ENCODE measurements at places on chromosomes 11 and 22.

- no peak for DNase-seq
Observed at GRCh38 chr11:62186195-62186594, 3.8 kb upstream of the SCGB1D1 start.

DNA sequence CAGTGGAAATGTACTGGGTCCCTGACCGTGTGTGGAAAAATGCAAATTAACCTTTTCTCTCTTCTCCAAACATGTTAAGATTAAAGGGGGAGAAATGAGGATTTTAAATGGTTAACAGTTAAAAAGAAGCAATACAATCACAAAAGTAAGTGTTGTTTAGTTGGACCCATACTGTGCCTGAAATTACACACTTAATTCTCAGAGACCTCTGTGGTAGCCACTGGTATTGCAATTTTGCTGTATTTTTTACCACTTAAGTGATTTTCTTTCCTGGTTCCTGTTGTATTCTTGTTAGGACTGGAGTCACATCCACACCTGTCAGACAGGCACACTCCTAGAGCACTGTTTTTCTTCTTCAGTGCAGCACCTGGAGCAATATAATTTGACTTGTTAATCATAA lies 179.6 kb upstream of the PDGFD start:
- no peak for DNase-seq

- no peak for DNase-seq
Observed at GRCh38 chr11:57345555-57346211, 7.5 kb downstream of the P2RX3 start.

DNA sequence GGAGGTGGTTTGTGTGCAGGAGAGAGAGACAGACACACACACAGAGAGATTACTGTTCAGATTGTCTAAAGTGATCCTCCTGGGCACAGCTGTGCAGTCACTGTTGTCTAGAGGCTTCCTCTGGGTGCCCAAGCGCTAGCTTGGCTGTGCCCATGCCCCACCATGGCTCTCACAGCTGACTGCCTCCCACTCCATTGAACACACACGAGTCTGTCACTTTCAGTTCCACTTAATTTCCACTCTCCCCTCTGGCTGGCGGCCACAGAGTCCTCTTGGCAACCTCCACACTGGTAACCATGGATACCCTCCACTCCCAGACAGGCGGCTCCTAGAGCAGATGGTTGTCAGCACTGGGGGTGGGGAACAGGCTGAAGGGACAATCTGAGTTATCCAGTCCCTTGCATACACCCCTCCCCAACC lies 29.1 kb downstream of the MAP6 start:
- peak; percentile 59 for DNase-seq

GRCh38 chr11:69699213-69699612 lies 4.6 kb downstream of the FGF19 start:
- DNase-seq: no peak

- no peak for DNase-seq
Observed at GRCh38 chr11:32137869-32138268, 47.0 kb downstream of the RCN1 start.

- no peak for DNase-seq
Observed at GRCh38 chr11:34037016-34037415, 14.5 kb upstream of the CAPRIN1 start.

DNA sequence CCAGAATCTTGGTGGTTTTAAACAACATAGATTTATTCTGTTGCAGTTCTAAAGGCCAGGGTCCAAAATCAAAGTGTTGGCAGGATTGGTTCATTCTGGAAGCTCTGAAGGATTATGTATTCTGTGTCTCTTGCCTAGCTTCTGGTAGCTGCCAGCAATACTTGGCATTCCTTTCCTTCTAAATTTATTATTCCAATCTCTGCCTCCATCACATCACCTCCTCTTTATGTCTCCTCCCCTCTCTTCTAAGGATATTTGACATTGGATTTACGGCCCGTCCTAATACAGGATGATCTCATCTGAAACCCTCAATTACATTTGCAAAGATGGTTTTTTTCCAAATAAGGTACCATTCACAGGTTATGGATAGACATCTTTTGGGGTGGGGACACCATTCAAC lies 186.5 kb downstream of the SBF2 start:
- no peak for DNase-seq

GRCh38 chr22:17831501-17832251 lies 57.4 kb upstream of the BID start:
- DNase-seq: no peak

GRCh38 chr11:125337836-125338834 lies 157.9 kb downstream of the FEZ1 start:
- DNase-seq: no peak

GRCh38 chr11:36089920-36090319 lies 146.1 kb downstream of the LDLRAD3 start:
- no peak for DNase-seq

GRCh38 chr11:84414920-84415319 lies 1128.8 kb upstream of the CCDC90B start:
- no peak for DNase-seq

DNA sequence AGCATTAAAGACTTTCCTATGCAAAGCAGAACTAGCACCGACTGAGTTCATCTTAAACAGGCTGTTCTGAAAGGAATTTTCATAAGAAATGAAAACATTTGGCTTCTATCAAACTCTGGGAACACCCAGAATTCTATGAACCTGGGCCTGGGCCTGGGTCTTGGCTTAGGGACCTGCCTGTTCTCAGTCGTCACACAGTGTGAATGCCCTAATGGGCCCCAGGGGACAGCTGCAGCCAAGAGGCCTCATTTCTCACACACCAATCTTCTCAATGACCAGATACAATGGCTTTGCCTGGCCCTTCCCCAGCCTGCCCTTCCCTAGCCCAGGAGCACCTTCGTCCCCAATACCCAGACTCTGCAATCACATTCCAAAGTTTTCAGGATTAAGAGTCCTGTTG lies 234.9 kb upstream of the ARHGAP20 start:
- DNase-seq: no peak

GRCh38 chr11:114615448-114616361 lies 20.1 kb upstream of the NXPE4 start:
- no peak for DNase-seq

GRCh38 chr22:23514322-23515038 lies 65.6 kb downstream of the IGLL1 start:
- no peak for DNase-seq

DNA sequence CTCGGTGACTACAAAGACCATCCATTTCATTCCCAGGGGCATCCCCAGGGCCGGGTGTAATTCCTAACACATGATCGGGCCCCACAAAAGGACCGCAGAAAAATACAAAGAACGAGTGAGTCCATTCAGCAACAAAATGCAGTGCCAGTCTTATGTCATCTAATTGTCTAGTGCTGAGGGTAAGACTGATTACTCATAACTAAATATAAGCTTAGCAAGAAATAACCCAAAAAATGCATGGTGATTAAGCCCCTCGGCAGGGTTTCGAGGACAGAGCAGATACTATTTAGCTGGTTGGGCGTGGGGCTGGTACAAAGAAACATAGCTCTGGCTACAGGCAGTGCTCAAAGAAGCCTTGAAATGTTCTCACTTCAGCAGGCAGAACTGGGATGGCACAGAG lies 1078.9 kb downstream of the OPCML start:
- no peak for DNase-seq

DNA sequence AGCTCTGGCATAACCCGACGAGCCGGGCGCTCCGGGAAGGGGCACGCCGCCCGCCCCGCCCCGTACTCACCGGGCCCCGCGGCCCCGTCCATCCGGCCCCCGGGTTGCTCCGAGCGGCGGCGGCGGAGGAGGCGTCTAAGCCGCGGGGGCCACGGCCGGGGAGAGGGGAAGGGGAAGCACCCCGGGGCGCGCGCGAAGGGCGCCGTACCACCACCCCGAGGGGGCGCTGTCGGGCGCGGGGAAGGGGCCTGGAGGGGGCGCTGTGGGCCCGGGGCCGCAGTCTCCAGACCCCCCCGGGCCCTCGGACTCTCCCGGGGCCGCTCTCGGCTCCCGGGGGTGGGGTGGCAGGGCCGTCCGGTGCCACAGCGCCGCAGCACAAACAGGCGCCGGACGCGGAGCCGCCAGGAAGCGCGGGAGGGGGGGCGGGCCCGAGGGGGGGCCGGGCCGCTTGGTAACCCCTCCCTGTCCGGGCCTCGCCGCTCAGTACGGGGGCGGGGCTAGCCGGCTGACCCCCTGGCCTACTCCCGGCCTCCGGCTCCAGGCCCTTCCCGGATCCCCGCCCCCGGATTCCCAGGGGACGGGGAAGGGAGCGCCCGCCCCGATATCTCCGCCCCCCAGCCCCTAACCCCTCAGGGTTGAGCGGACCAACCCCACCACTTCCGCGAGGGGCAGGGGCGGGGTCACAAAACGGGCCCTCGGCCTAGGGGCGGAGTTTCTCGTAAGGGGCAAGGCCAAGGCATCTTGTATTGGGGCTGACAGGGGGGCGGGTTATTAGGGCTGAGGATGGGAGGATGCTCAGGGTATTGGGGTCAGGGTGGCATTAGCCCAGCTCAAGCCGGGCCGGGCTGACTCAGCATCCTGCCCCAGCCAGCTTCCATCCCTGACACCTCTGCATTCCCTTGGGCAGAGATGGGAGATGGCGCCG lies at the start of the genes EML3 and ROM1:
Gene EML3, minus strand, starts transcription at position 410 of the 925 bp plus-strand sequence. Its CDS starts 318 bp downstream, at position 92.
Gene ROM1, plus strand, starts transcription at position 892 of the 925 bp plus-strand sequence. Its CDS starts 25 bp downstream, at position 917.
- no peak for DNase-seq

DNA sequence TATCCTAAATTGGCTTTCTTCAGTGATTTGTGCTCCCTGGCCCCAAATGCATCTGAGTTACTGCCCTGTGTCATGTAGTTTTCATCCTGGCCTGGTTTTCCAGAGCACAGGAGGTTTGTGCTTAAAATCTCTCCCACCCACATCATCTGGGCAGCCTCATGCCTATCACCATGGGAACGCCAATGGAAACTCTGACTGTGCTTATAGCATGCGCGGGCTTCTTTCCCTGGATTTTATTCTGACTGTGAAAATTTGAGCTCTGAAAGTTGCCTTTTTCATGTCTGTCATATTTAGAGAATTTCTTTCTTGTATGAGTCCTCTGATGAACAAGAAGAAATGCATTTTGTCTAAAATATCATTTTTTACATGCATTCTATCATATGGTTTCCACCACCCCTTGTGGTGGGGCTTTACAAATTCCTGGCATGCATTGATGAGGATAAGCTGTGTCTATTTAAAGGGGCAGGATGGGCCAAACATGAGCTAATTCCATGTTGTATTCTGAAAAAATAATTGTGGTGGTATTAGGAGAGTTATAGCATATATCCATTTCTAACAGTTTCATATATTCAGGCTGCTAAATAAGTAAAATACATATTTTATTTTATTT lies 55.1 kb downstream of the IRAG1 start:
- DNase-seq: no peak

- no peak for DNase-seq
Observed at GRCh38 chr11:72988821-72989220, 153.3 kb downstream of the FCHSD2 start.

- DNase-seq: no peak
Observed at GRCh38 chr11:120102864-120103122, 35.1 kb downstream of the TRIM29 start.

GRCh38 chr11:114616516-114616915 lies 20.9 kb upstream of the NXPE4 start:
- no peak for DNase-seq

GRCh38 chr22:28075358-28075981 lies 156.4 kb upstream of the PITPNB start:
- DNase-seq: no peak

DNA sequence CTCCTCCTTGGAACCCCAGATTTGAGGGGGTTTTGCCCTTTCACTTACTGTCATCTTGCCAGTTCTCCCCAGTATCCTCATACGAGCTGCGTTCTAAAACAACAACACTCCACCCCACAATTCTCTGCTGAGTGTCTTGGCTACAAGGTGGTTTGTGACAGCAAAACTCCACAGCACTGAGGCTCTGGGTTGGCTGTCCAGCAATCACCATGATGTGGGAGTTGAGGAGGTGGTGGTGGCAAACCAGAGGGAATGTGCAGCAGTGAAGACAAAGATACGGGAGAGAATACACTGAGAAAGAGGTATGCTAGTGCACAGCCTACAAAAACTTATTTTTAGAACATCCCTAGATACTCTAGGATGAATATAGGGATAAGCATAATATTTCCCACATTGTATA lies 335.0 kb downstream of the C11orf87 start:
- DNase-seq: no peak

GRCh38 chr11:2071748-2072385 lies 67.3 kb downstream of the IGF2 start:
- no peak for DNase-seq

DNA sequence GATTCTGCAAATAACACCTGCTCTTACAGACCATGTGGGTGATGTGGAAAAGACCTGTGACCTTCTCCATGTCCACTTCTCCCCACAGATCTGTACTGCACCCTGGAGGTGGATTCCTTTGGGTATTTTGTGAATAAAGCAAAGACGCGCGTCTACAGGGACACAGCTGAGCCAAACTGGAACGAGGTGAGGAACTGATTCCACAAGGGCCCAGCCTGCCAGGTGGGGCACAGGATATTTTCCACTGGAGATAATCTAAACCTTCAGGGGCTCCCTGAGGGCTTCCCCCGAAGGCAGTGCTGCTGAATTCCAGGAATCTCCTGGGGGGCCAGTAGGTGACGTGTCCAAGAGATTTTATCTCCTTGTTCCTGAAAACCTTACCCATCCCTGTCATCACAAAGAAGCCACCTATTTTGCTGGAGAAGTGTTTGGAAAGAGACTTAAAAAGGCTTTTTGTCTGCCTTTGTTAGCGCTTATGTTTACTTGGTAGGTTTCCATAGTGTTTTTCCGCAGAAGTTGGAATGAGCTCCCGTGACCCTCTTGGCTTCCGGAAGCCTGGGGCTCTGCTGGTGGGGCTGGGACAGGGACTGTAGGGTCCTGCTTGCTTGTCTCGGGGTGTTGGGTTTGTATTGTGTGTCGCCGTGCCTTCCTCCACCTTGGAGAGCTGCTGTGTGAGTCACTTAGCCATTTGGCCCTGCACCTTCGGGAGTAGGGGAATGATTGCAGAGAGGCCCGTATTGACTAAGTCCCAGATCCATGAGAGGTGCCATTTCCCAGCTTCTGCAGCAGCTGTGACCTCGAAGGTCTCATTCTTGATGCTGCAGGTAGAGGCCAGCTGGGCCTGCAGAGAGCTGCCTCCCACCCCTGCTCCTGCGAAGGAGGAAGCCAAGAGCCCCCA lies 112.4 kb downstream of the BCR start:
- no peak for DNase-seq

DNA sequence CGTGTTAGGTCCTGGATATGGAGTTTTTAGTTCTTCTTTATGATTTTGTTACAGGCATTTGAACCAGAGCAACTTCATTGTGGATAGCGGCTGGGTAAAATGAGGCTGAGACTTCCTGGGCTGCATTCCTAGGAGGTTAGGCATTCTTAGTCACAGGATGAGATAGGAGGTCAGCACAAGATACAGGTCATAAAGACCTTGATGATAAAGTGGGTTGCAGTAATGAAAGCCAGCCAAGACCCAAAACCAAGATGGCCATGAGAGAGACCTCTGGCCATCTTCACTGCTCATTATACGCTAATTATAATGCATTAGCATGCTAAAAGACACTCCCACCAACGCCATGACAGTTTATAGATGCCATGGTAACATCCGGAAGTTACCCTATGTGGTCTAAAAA lies 23.4 kb upstream of the CLMP start:
- no peak for DNase-seq

- no peak for DNase-seq
Observed at GRCh38 chr11:130442737-130443136, 5.7 kb upstream of the ADAMTS15 start.

DNA sequence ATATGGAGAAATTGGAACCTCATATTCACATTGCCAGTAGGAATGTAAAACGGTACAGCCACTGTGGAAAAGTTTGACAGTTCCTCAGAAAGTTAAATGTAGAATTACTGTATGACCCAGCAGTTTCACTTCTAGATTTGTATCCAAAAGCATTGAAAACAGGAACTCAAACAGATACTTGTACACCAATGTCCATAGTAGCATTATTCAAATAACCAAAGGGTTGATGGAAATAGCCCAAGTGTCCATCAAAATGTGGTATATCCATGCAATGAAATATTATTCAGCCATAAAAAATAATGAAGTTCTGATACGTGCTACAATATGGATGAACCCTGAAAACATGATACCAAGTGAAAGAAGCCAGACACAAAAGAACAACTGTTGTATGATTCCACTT lies 17.8 kb downstream of the PRRG4 start:
- DNase-seq: no peak

Data from right renal pelvis (tissue), 4 donors.